ENCODE measurements at places on chromosomes 7 and 10.

- no peak for DNase-seq
Measured at GRCh38 chr10:44051584-44052385, 333.1 kb downstream of the CXCL12 start.

DNA sequence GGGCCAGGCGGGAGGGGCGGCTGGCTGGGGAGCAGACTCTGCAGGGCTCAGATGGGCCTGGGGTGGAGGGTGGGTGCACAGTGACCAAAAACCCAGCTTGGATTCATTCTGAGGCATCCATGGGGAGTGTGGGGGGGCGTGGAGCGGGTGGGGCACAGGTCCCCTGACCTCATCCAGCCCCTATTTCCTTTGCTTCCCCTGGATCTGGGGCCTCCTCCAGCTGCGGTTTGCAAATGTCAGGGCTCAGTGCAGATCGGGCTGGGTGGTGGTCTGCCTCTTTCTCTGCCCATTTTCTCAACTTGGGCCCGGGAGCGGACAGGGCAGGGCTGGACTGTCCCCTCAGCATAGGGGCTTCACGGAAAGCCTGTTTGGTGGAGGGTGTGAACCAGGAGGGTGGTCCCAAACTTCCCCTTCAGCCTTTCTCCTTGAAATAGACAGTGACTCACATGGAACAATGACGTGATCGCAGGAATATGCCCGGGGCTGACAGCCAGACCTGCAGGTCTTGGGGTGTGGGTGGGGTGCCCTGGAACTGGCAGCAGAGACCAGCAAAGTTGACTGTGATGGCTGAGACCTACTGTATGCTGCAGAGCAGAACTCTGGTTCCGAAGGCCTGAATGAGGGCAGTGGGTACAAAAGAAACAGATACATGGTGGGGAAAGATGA lies 72.9 kb upstream of the PODXL start:
- peak; percentile 66 for DNase-seq

GRCh38 chr7:11394438-11394837 lies 420.8 kb downstream of the PHF14 start:
- DNase-seq: no peak

DNA sequence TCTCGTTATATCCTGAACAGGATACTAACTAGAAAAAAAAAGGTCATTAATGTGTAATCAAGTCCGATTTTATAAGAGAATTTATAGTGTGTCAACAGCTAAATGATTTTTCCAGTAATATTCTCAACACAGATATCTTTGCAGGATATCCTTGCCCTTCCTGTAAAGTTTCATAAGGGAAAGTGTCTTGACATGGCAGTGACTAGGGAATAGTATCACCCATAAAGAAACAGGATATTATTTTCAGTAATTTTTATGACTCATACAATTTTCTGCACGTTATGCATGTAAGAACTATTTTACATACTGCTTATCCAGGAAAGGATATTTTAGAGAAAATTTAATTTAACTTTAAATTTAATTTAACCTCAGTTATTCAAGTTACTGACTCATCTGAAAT lies 19.5 kb upstream of the PNLIP start:
- no peak for DNase-seq

- no peak for DNase-seq
Measured at GRCh38 chr7:84669177-84669732, 474.7 kb upstream of the SEMA3A start.
